Parietal lobe (tissue), 2 donors: ENCODE measurements at places on chromosomes 11 and 22. TPM values are rescaled to one million over a fixed set of nuclear protein-coding genes. Genes with fewer than 3 reads are reported as not detected.

DDIAS gene
- total RNA-seq = 2.5 TPM

PDXP gene
- total RNA-seq = 42.6 TPM

TIMP3 gene
- total RNA-seq = 9.4 TPM

OR2AG1 gene
- total RNA-seq = not detected
